ENCODE measurements at places on chromosomes 2 and 18.

GRCh38 chr2:65130664-65131175, 814 bp upstream of the RAB1A start:
- DNase-seq: no peak

DNA sequence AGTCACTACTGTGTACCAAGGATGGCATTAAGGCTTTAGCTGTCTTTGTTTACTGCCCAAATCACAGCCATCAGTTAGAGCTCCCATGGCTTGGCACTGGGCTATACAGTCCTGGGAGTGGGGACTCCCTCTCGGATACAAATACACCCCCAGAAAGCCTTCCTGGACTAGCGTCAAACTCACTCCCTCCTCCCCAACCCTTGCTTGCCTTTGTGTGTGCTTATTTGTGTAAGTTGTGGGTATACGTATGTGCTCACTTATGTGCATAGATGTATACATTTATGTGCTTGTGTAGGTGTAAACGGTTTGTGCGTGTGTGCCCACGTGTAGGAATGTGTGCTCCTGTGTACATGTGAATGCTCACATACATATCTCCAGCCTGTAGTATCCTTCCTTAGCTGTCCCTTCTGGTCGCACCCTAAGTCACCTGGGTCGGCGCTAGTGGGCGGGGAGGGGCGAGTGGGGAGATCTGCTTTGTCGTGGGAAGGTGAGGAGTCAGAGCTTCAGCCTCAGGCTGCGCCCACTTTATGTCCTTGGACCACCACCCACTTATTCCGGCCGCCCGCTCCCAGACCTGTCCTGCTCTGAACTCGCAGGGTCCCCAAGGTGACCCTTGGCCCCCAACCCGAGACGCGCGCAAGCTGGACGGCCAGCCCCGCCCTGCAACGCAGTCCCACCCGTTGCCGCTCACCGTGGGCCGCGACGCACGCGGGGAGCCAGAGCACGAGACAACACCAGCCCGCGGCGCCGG, 461 bp downstream of the PRADC1 start:
- DNase-seq: no peak

- no peak for DNase-seq
Observed at GRCh38 chr2:147860009-147860408, 15.2 kb downstream of the ACVR2A start.

DNA sequence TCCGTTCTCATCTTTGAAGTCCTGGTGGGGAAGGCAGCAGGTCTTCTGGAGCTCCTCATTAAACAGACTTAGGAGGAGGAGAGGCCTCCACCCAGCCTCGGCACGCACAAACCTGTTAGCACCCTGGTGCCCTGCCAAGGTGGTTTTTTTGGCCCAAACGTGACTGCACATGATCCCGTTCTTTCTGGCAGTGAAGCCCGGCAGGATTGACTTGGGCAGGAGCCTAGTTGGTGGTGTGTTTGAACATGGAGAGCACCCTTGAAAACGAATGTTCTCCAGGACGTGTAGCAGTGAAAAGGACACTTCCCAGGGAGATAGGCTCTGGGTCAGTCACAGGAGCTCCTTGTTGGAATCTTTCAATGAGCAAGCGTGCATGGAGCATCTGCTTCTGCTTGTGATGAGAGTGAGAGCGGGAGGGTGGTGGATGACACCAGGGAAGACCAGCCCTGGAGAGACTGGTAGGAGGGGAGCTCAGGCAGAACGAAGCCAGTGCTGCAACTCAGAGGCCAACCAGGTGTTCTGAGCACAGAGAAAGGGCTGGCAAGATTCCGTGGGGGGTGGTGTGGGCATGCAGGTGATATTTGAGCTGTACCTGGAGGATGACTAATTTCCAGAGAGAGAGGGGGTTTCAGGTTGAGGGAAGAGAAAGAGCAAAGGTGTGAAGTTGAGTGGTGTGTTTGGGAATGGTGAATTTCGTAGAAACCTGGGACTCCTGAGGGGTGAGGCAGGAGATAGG, 73.8 kb downstream of the TANC1 start:
- DNase-seq: no peak

GRCh38 chr18:35641916-35642315, 60.4 kb downstream of the GALNT1 start:
- DNase-seq: peak; percentile 54

- DNase-seq: peak; percentile 61
Observed at GRCh38 chr2:41836948-41837347, 210.9 kb upstream of the PKDCC start.

DNA sequence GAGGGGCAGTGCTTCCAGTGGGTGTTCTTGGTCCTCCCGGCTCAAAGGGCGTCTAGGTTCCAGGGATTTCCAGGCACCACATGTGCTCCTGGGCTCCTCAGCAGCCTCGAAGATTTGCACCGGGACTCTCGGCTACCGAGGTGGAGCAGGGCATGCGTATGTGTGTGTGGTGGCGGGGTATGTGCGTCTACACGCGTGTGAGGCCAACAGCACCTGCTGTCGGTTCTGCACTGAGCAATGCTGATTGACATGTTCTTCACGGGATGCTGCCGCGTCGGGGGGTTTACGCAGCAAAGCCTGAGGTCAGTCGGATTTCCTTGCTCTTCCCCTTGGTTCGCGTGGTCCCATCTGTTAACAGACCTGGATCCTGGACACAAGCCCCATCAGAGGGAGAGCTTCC, 119.8 kb downstream of the NDUFA10 start:
- DNase-seq: no peak

DNA sequence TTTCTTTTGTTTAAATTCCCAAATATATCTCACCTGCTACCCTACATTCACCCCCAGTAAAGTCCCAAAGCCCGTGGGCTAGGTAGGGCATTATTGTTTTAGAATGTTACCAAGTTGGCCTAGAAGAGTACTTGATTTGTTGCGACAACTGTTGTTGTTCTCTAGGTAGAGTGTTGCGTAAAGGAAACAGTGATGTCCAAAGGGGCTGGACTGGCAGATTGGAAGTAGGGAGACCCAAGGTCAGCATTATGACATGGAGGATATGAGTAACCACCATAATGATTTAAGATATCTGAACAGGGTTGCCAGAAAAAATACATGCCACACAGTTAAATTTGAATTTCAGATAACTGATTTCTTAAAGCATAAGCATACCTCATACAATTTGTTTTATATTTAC, 39.2 kb downstream of the SCN1A start:
- DNase-seq: peak; percentile 90

DNA sequence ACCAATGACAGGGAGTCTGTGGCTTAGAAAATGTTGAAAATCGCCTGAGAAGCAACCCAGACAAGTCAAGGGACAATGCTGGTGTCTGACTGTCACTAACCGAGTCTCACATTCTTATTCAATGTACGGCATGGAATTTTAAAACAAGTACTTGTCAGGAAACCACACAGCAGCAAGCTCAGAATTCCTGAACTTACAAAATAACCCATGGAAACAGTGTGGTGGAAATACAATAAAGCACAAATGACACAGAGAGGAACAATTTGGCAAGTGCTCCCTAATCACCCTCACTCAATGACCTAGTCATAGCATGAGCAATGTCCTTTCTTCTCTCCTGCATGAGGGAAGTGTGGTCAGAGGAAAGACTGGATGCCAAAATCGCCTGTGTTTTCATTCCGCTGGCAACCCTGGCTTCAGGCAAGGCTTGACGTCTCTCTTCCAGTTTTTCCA, 154.0 kb downstream of the SATB2 start:
- peak; percentile 98 for DNase-seq

GRCh38 chr2:203498161-203498560, 36.9 kb downstream of the RAPH1 start:
- peak; percentile 93 for DNase-seq

Measured in fibroblast of mammary gland (primary cell).